ENCODE measurements at places on chromosomes 2 and 18. TPM values are rescaled to one million over a fixed set of nuclear protein-coding genes. Genes with fewer than 3 reads are reported as not detected.

GRCh38 chr18:9802175-9803062, 83.4 kb upstream of the TXNDC2 start:
- DNase-seq: no peak

DNA sequence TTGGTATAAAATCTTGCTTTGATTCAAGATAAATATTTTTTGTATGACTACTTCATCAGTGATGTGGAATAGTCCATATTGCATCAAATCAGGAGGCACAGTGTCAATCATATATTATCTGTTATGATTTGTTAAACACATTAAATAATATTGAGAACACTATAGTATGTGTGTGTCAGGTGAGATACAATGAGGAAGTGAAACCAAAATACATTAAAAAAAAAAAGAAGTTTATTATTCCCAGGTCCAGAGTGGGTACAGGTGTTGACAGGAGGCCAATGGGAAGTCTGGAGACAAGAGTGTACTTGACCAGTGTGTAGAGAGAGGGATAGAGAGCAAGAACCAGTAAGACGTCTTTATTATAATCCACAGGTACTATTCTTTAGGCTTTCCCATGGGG, 292.6 kb downstream of the FSIP2 start:
- no peak for DNase-seq

The RAB27B gene
- total RNA-seq: 0.99 TPM

DNA sequence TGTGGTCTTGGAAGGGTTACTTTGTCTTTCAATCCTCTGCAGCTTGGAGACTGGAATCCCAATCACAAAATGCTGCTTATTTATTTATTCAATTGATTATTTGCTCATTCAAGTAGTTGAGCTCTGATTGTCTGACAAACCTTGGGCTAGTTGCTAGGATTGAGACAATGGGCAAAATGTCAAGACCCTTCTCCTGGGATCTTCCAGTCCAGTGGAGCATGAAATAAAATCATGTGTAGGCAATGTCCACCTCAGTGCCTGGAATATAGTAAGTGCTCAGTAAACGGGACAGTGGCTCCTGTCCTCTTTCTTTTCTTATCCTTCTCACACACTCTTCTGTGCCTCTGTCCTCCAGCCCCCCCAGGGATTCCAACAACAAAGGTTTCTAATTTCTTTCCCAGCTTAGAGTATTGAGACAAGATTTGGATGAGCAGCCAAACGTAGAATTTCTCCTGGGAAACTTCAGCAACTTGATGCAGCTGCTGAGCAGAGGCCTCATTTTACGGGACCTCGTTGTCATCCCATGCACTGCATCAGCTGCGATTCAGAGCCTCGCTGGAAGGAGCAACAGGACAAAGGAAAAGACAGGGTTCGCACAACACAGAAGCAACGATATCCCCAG, 545.0 kb downstream of the SOX11 start:
- DNase-seq: no peak

The GNAL gene
- 49.9 TPM for total RNA-seq

The LHCGR gene
- not detected for total RNA-seq

- DNase-seq: peak; percentile 59
Measured at GRCh38 chr2:16664809-16665747, 556 bp downstream of the CYRIA start.

DNA sequence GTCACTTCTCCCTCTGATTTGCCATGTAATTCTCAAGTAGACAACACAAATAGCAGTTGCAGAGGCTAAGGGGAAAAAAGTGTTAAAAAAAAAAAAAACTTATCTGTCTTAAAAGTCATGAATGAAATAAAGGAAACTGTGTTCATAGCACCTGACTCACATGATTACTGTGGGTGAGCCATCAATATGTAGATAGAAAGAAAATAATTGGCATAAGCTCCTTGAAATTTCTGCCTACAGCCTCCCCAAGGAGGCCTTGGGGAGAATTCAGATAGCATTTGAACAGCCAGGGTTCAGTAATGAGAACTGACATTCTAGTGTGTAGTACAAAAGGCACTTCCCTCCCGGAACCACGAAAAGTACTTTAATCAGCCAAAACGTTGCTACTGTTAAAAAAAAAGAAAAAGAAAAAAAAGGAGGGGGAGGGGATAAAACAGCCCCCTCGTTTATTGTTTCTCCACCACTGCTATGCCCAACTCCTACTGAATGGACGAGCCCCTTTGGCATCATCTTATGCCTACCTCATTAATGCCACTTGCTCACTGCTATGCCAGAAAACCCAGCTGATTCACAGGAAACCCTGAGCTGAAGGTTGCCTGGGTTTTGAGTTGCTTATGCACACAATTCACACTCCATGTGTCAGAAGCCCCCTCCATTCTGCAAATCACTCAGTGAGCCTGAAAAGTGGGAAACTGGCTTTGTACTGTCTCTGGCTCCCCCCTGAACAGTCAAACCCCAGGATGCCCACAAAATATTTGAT, 65.5 kb upstream of the KLF7 start:
- no peak for DNase-seq

The NEB gene
- total RNA-seq: 4.4 TPM

The DNAJC5G gene
- 0.45 TPM for total RNA-seq

The ANKRD30B gene
- total RNA-seq: not detected

- no peak for DNase-seq
Measured at GRCh38 chr2:61775956-61776570, 77.8 kb downstream of the FAM161A start.

The ASPRV1 gene
- 0.84 TPM for total RNA-seq

The SOX11 gene
- total RNA-seq: 35.9 TPM

The DSC1 gene
- not detected for total RNA-seq

DNA sequence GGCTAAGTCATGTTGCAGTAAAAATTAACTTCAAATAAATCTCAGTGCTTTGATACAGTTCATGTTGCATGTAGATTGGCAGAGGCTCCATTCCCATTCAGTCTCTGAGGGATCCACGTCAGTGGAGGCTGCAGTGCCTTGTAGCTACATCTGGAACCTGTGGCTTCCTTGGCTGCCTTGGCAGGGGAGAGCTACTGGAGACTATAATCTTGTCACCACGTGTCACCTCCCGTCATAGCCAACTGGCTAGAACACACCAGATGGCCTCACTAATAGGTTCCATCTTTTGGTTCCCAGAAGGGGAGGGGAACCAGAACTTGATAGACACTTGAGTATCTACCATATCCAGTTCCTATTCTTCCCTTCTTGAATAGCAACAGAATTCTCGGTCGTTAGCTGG, 28.4 kb downstream of the E2F6 start:
- DNase-seq: no peak

- DNase-seq: no peak
Measured at GRCh38 chr2:142973160-142973821, 95.8 kb downstream of the KYNU start.

GRCh38 chr2:16655905-16656642, 9.6 kb downstream of the CYRIA start:
- peak; percentile 22 for DNase-seq

DNA sequence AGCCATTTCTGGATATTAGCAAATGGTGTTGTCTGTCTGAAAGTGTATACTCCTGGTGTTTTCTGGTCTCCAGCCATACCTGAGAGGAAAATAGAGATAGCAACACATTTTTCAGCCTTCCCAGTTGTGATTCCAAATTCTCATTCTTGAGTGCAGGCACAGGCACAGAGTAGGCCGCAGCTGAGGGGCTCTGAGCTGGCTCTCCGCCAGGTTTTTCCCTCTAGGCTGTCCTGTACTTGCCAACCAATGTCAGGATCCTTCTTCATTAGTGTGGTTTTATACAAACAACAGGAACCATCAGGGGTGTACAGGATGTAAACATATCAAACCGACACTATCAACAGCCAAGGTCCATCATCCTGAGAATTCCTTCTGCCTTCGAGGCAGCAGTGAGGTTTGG, 1733.6 kb upstream of the CELF4 start:
- no peak for DNase-seq

GRCh38 chr2:121238828-121239227, 46.2 kb downstream of the TFCP2L1 start:
- no peak for DNase-seq

DNA sequence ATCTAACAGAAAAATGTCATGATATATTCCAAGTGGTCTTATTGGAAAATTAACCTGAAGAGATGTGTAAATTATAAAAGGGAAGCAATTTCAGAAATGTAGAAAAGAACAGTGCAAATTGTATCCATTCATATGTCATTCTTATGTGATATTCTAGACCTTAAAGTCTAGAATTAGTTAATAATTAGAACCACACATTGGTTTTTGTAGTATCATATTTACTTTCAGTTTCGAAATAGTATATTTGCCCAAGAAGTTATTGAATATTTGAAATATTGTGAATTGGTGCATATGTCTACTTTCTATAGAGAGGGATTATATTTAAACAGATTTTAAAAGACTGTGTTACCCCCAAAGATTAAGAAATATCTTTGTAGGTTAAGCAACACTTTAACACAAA, 1348.6 kb upstream of the ACVR2A start:
- DNase-seq: no peak

GRCh38 chr2:43131890-43132682, 94.3 kb downstream of the ZFP36L2 start:
- DNase-seq: peak; percentile 36

- DNase-seq: no peak
Measured at GRCh38 chr2:19702267-19702666, 199.5 kb downstream of the TTC32 start.

The FSHR gene
- 2.4 TPM for total RNA-seq

- DNase-seq: no peak
Measured at GRCh38 chr2:238132463-238133450, 5.7 kb upstream of the KLHL30 start.

The EPHA4 gene
- total RNA-seq: 96.9 TPM

The OTOF gene
- 1.0 TPM for total RNA-seq

GRCh38 chr18:22913861-22914260, 19.3 kb upstream of the RBBP8 start:
- DNase-seq: peak; percentile 69

DNA sequence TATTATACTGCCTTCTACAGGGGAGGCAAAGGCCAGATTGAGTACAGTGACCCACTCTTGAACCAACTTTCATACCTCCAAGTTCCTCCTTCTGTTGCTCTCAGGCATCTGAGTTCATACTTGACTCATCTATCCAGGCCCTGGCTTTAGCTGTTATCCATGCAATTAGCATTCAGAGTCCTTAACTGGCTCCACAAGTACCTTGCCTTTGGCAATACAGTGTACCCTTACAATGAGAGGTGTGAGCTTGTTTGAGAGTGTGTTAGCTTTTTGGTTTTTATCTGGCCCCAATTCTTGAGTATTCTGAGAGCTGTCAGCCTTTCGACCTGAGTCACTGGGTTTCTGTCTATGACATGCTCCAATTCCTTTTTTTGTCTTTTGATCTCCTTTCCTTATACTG, 60.2 kb downstream of the EHD3 start:
- no peak for DNase-seq

GRCh38 chr18:80253236-80253635, 5.9 kb upstream of the PARD6G start:
- peak; percentile 32 for DNase-seq

The PDE1A gene
- 0.31 TPM for total RNA-seq

DNA sequence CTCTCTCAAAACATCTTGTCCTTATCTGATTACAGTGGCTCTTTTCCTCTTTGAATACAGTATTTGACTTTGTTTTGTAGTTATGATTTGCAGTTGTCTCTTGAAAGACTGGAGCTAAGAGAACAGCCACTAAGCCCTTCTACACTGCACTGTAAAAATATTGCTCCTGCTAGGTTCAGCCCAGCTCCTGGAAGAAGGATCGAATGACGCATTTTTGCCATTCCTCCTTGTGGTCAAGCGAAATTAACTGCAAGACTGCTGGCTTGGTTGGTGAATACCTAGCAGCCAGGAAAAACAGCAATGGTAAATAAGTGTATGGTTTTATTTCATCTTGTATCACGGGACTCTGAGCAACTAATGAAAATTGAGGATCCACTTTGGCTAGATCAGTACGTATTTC, 407.8 kb upstream of the CDH2 start:
- DNase-seq: peak; percentile 70

DNA sequence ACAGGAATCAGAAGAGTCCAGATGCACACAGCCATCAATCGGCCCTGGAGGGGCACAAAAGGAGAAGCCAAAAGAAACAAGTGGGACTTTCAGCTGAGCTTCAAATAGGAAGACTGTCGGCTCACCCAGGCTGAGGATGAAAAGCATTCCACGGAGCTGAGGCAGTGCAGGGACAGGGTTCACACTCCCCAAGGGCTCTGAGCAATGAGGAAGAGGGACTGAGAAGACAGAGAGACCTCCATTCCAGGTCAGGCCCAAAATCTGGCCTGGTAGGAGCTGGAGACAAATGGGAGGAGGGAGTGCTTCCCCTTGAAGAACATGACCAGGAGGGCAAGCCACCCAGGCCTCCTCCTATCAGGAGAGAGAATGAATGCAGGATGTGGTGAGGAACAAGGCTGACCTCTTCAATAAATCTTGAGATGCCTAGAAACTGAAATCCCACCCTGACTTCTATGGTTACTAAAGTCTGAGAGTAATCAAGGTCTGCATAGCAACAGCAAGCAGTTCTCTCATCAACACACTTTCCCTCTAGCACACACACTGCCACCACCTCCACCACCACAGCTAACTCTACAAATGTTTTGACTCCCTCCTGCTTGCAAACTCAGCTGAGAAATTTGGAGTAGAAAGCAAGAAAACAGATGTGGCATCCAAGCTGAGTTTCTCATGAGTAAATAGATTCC, 434.4 kb downstream of the TNS1 start:
- DNase-seq: no peak

- no peak for DNase-seq
Measured at GRCh38 chr2:194495046-194495445, 1162.0 kb upstream of the SLC39A10 start.

GRCh38 chr2:239150125-239151011, 250.5 kb downstream of the HDAC4 start:
- DNase-seq: peak; percentile 30

- no peak for DNase-seq
Measured at GRCh38 chr2:110905217-110905616, 172.8 kb downstream of the ACOXL start.

DNA sequence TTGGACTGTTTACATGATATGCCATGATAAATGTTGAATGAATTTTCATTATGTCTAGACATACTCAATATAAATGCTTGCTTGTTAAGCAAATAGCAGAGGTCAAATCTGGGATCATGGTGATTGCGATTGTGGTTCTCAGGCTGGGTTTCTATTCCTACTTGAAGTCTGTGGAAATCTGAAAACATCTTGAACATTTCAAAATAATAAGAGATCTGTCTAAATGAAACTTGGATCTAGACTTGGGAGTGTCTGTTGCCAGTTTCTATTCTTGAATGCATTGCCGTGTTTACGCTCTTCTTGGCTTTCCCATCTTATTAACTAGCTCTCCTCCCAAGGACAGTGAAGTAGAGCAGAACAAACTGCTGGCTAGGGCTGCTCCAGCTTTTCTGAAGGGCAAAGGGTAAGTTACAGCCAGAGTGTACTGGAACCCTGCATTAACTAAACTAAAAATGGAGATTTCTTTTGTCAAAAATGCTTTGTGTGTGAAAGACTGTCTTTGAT, 127.7 kb downstream of the DTNA start:
- DNase-seq: no peak

The LIMS3 gene
- 4.2 TPM for total RNA-seq

DNA sequence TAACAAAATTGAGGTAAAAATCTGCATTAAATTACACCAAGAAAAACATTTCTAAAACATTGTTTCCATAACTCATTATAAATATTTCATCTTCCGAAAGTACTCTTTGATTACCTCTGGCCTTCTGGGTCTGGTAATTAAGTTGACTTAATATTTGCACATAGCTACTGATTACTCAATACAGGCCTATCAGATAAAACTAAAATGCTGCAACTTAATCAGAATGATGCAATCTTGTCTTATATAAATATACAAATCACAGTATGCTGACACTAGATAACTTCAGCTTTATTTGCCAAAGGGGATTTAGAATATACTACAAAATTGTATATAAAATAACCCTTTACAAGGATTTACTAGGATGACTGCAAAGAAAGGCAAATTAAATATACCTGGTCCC, 49.3 kb downstream of the SLC35F5 start:
- no peak for DNase-seq

- no peak for DNase-seq
Measured at GRCh38 chr2:65656160-65656718, 223.8 kb upstream of the SPRED2 start.
